ENCODE measurements at places on chromosomes 1 and 21. TPM values are rescaled to one million over a fixed set of nuclear protein-coding genes. Genes with fewer than 3 reads are reported as not detected.

FCGR3A gene
- 10.7 TPM for total RNA-seq

LIN28A gene
- not detected for total RNA-seq

RIMKLA gene
- 0.35 TPM for total RNA-seq

SAMSN1 gene
- 6.2 TPM for total RNA-seq

IGSF9 gene
- total RNA-seq = 5.8 TPM

CYYR1 gene
- total RNA-seq = 21.1 TPM

CD52 gene
- 7.6 TPM for total RNA-seq

CAPZB gene
- 70.3 TPM for total RNA-seq

SYT11 gene
- 20.0 TPM for total RNA-seq

AMPD1 gene
- total RNA-seq = 22.7 TPM

MROH9 gene
- not detected for total RNA-seq

ETNK2 gene
- 16.4 TPM for total RNA-seq

CCSAP gene
- total RNA-seq = 8.4 TPM

C1orf226 gene
- total RNA-seq = 7.0 TPM

PDE9A gene
- 30.1 TPM for total RNA-seq

Data from metanephros (tissue), 2 donors.